ENCODE measurements at places on chromosomes 4 and X.
A peak's percentile ranks its signal among the peaks of the same experiment; 100 is the strongest.

DNA sequence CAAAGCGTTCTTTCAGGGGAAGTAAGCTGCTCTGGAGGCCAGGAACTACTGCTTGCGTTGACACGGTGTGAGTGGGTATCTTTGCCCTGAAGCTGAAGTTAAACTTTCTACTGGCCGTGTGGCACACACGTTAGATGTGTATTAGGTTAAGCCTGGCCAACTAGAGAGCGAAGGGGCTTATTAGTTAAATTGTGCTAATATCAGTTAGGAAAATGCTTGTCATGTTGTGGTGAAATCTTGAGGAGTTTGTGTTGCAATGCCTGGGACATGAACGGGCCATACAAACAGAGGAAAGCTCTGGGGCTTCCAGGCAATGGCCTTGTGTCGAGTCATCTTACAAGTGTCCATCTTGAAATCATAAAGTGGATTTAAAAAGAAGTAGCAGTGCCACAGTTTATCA lies 62.6 kb downstream of the NSUN7 start:
- H3K4me3 ChIP-seq = no peak overlapping the region
- H3K27ac ChIP-seq = peak overlapping the region; percentile 48
- no peaks in the 10 kb centered on the region for H3K27me3 ChIP-seq
- no peak for DNase-seq
- peaks cover 33% of the 10 kb centered on the region for H3K36me3 ChIP-seq

- H3K27ac ChIP-seq = no peak overlapping the region
- peaks cover 15% of the 10 kb centered on the region for H3K27me3 ChIP-seq
- DNase-seq = no peak
- H3K36me3 ChIP-seq = no peaks in the 10 kb centered on the region
- no peaks in the 10 kb centered on the region for H3K4me1 ChIP-seq
Measured at GRCh38 chrX:6283826-6284225, 55.2 kb upstream of the NLGN4X start.

GRCh38 chr4:119592830-119593229 lies 35.8 kb downstream of the PDE5A start:
- no peak overlapping the region for H3K27ac ChIP-seq
- H3K4me3 ChIP-seq = no peak overlapping the region
- H3K36me3 ChIP-seq = peaks cover 11% of the 10 kb centered on the region
- DNase-seq = no peak
- H3K4me1 ChIP-seq = no peaks in the 10 kb centered on the region
- no peaks in the 10 kb centered on the region for H3K27me3 ChIP-seq

- no peak for DNase-seq
- no peaks in the 10 kb centered on the region for H3K36me3 ChIP-seq
- H3K4me1 ChIP-seq = peaks cover 34% of the 10 kb centered on the region
- no peak overlapping the region for H3K4me3 ChIP-seq
Measured at GRCh38 chr4:124940387-124940786, 227.9 kb upstream of the ANKRD50 start.

- DNase-seq = no peak
- H3K27me3 ChIP-seq = no peaks in the 10 kb centered on the region
- H3K27ac ChIP-seq = no peak overlapping the region
- H3K36me3 ChIP-seq = peaks cover 14% of the 10 kb centered on the region
Measured at GRCh38 chr4:150289881-150290280, 211.6 kb downstream of the DCLK2 start.

DNA sequence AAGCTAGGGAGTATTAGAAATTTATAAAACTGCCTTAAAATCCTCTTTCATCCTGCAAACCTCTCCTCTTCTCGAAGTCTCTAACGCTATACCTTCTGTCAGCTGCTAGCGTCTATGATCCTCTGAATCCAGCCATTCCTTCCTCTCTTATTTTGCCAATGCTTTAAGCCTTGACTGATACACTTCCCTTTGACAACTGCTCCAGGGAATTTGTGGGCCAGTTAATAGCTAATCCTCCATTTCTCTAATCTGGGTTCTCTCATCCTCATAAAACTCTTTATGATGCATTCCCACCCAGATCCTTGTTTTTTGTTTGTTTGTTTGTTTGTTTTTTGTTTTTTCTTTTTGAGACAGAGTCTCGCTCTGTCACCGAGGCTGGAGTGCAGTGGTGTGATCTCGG lies 293.6 kb upstream of the PUDP start:
- no peak overlapping the region for H3K27ac ChIP-seq
- no peaks in the 10 kb centered on the region for H3K36me3 ChIP-seq

GRCh38 chr4:15894921-15895916 lies 43.3 kb downstream of the FGFBP1 start:
- DNase-seq = no peak
- H3K4me1 ChIP-seq = no peaks in the 10 kb centered on the region
- H3K27ac ChIP-seq = no peak overlapping the region
- H3K36me3 ChIP-seq = no peaks in the 10 kb centered on the region

DNA sequence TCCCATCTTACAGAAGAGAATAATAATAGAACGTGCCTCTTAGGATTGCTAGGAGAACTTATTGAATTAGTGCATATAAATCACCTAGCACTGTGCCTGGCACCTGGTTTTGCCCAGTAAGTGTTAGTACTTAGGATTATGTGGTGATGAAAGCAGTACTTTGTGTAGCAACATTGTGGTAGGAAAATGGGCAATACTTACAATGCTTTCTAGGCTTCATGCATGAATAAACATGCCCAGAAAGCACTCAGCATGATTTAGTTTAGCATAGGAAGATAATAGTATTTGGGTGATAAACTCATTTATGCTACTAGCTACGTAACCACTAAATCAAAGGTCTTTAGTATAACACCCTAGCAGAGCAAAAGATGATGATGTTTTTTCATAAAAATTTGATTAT lies 105.6 kb downstream of the NEUROG2 start:
- H3K27me3 ChIP-seq = peaks cover 32% of the 10 kb centered on the region
- peaks cover 4% of the 10 kb centered on the region for H3K4me1 ChIP-seq
- no peak overlapping the region for H3K27ac ChIP-seq
- no peak overlapping the region for H3K4me3 ChIP-seq

GRCh38 chr4:168076989-168077725 lies 15.2 kb upstream of the ANXA10 start:
- no peaks in the 10 kb centered on the region for H3K4me1 ChIP-seq
- no peaks in the 10 kb centered on the region for H3K27me3 ChIP-seq
- no peak overlapping the region for H3K4me3 ChIP-seq
- H3K36me3 ChIP-seq = no peaks in the 10 kb centered on the region

GRCh38 chrX:154125391-154126040 lies 18.5 kb upstream of the OPN1LW start:
- H3K36me3 ChIP-seq = no peaks in the 10 kb centered on the region
- peaks cover 7% of the 10 kb centered on the region for H3K4me1 ChIP-seq
- no peak overlapping the region for H3K27ac ChIP-seq

- peaks cover 63% of the 10 kb centered on the region for H3K36me3 ChIP-seq
- peaks cover 21% of the 10 kb centered on the region for H3K4me1 ChIP-seq
- DNase-seq = no peak
- H3K4me3 ChIP-seq = no peak overlapping the region
- H3K27me3 ChIP-seq = no peaks in the 10 kb centered on the region
Measured at GRCh38 chrX:110175696-110176095, 142.2 kb downstream of the AMMECR1 start.

DNA sequence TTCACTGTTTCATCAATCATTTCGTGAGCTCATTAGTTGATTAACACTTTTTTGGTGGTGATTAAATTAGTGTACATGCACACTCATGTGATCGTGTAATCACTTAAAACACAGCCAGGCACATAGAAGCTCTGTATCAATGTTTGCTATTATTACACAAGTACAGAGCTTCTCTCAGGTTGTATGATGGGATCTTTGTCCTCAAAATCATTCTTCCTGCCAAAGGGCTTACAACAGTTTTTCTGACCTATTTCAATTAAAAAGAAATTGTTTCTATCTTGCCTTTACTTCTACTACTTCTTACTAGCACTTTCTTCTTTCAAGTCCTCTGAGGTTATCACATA lies 145.1 kb downstream of the AMELX start:
- no peaks in the 10 kb centered on the region for H3K27me3 ChIP-seq
- no peaks in the 10 kb centered on the region for H3K4me1 ChIP-seq
- H3K4me3 ChIP-seq = no peak overlapping the region
- H3K36me3 ChIP-seq = no peaks in the 10 kb centered on the region

- H3K36me3 ChIP-seq = peaks cover 11% of the 10 kb centered on the region
- H3K4me1 ChIP-seq = no peaks in the 10 kb centered on the region
- peaks cover 3% of the 10 kb centered on the region for H3K27me3 ChIP-seq
- DNase-seq = no peak
- H3K27ac ChIP-seq = no peak overlapping the region
Measured at GRCh38 chrX:42131856-42132255, 208.5 kb upstream of the CASK start.

GRCh38 chr4:3059943-3060342 lies 14.4 kb downstream of the HTT-AS start:
- DNase-seq = no peak
- H3K4me1 ChIP-seq = no peaks in the 10 kb centered on the region
- H3K27me3 ChIP-seq = peaks cover 16% of the 10 kb centered on the region
- no peak overlapping the region for H3K27ac ChIP-seq

- no peaks in the 10 kb centered on the region for H3K4me1 ChIP-seq
- no peaks in the 10 kb centered on the region for H3K27me3 ChIP-seq
- H3K36me3 ChIP-seq = peaks cover 96% of the 10 kb centered on the region
- H3K4me3 ChIP-seq = no peak overlapping the region
Measured at GRCh38 chr4:54290980-54291379, 61.9 kb downstream of the PDGFRA start.

GRCh38 chr4:25965629-25966028 lies 51.6 kb downstream of the SMIM20 start:
- H3K36me3 ChIP-seq = no peaks in the 10 kb centered on the region
- H3K4me3 ChIP-seq = no peak overlapping the region
- no peak for DNase-seq
- H3K27ac ChIP-seq = peak overlapping the region; percentile 95
- peaks cover 32% of the 10 kb centered on the region for H3K4me1 ChIP-seq

DNA sequence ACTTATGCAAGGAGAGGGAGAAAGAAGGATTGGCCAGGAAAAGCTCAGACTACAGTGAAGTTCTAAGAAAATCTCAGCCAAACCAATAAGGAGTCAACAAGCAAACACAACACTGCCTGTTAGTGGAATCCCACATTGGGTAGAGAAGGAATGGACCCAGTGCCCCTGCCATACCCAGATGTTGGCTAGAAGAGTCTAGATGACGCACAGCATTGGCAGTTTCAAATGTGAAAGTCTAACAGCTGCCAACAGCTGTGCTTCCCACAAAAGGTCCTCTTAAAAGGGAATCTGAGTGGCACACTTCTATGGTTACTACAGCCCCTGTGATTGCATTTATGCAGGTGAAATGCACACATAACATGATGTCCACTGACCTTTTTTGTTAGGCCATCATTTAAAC lies 37.2 kb upstream of the CPEB2 start:
- H3K4me3 ChIP-seq = no peak overlapping the region
- H3K4me1 ChIP-seq = no peaks in the 10 kb centered on the region
- no peaks in the 10 kb centered on the region for H3K36me3 ChIP-seq
- no peak for DNase-seq
- H3K27ac ChIP-seq = no peak overlapping the region

DNA sequence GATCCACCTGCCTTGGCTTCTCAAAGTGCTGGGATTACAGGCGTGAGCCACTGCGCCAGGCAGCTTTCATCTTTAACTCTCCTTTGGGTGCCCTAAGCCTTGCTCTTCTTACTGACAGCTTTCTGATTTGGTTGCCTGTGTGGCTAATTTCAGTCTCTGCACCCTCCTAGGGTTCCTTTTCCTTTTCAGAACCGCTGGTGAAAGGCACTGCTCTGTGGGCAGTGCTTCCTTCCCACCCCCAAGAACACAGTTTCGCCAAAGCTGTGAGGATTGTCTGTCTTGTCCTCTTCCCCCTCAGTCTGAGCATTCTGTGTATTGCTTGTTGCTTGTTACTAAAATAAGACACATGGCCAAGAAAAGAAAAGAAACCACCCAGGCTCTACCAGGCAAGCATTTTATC lies 101.4 kb upstream of the FRMPD3 start:
- no peaks in the 10 kb centered on the region for H3K36me3 ChIP-seq
- H3K27me3 ChIP-seq = peaks cover 2% of the 10 kb centered on the region
- no peaks in the 10 kb centered on the region for H3K4me1 ChIP-seq
- no peak overlapping the region for H3K27ac ChIP-seq

GRCh38 chr4:92101737-92102172 lies 202.0 kb upstream of the GRID2 start:
- no peak overlapping the region for H3K4me3 ChIP-seq
- peaks cover 4% of the 10 kb centered on the region for H3K27me3 ChIP-seq
- no peaks in the 10 kb centered on the region for H3K36me3 ChIP-seq
- no peak for DNase-seq
- H3K27ac ChIP-seq = no peak overlapping the region

DNA sequence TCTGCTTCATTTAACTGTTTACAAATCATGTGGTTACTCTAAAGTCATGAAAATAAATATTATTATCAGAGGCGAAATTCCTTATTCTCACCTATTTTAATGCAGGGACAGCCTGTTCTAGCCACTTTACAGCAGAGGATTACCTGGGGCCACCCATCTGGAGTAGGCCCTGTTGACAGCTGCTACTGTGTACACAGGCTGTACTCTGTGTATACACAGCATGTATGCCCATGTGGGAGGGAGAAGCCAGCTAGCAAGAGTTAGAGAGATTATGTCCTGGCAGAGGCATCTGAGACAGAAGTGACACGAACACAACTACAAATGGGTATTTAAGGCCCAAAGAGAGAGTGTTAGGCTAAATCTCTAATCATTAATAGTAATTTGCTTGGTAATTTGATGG lies 62.1 kb downstream of the GPRIN3 start:
- peaks cover 31% of the 10 kb centered on the region for H3K4me1 ChIP-seq
- H3K27me3 ChIP-seq = peaks cover 4% of the 10 kb centered on the region
- H3K36me3 ChIP-seq = no peaks in the 10 kb centered on the region
- no peak for DNase-seq
- H3K4me3 ChIP-seq = no peak overlapping the region

- no peaks in the 10 kb centered on the region for H3K27me3 ChIP-seq
- no peak overlapping the region for H3K4me3 ChIP-seq
- no peak overlapping the region for H3K27ac ChIP-seq
- H3K36me3 ChIP-seq = peaks cover 21% of the 10 kb centered on the region
- DNase-seq = no peak
Measured at GRCh38 chrX:71315917-71316316, 14.4 kb downstream of the ITGB1BP2 start.

DNA sequence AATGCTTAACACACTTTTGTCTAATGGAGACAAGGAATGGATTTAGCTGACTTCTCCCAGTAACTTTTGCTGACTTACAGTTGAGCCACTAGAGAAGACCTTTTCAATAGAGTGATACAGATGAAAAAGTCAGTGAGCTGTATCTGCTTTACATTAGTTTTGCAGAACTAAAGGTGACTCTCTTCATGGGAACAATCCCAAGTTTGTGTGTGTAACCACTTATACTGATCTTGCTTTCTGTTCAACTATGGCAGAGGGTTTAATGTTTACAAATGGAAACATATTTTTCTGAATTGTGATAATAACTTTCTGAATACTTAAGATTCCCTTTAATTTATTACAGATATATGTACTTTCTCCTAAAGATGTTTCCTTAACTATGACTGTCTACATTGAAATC lies 182.6 kb upstream of the PUDP start:
- H3K27me3 ChIP-seq = peaks cover 3% of the 10 kb centered on the region
- H3K4me1 ChIP-seq = no peaks in the 10 kb centered on the region
- no peak overlapping the region for H3K27ac ChIP-seq
- DNase-seq = no peak
- peaks cover 9% of the 10 kb centered on the region for H3K36me3 ChIP-seq

GRCh38 chr4:5824635-5825034 lies 68.3 kb downstream of the CRMP1 start:
- no peak overlapping the region for H3K4me3 ChIP-seq
- H3K36me3 ChIP-seq = peaks cover 85% of the 10 kb centered on the region
- no peak overlapping the region for H3K27ac ChIP-seq

Measured in nephron progenitor cell (in vitro differentiated cells).